ENCODE measurements at places on chromosomes 7 and 10.

DNA sequence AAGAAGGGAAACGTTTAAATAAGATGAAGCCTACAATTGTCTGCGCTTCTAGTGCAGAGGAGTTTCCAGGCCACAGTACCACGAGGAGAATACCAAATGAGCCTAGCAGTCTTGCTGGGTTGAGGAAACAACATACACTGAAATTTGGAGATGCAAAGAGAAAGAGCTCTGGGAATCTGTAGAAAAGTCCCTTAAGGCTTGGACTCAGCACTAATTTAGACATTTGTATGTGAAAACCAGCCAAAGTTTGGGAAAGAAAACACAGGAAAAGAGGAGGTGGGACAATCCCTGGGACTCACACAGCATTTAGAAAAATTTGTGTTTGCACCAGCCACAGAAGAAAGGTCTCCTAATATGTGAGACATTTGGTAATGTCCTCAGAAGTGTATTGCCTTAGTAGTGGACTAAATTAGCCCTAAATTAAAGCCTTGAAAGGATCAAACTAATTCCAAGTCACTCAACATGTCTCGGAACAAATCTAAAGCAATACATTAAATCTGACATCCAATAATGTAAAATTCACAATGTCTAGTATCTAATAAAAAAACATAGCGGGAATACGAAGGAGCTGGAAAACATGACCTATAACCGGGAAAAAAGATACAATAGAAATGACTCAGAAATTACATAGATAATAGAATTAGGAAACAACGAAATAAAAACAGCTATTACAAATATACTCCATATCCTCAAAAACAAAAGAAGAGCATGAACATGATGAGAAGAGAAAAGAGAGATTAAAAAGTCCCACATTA, 187.1 kb upstream of the NAMPT start:
- no peak for DNase-seq

DNA sequence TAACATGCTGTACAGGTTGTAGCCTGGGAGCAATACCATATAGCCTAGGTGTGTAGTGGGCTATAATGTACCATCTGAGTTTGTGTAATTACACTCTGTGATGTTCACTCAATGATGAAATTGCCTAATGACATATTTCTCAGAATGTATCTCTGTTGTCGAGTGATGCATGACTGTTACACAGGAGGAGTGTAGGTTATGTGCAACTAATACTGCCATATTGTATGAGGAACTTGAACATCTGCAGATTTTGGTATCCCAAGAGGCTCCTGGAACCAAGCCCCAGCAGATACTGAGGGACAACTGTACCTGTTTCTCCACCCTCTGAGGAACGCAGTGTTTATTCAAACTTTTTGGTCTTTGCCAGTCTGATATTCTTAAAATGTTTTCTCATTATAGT, 38.6 kb downstream of the NACAD start:
- no peak for DNase-seq

DNA sequence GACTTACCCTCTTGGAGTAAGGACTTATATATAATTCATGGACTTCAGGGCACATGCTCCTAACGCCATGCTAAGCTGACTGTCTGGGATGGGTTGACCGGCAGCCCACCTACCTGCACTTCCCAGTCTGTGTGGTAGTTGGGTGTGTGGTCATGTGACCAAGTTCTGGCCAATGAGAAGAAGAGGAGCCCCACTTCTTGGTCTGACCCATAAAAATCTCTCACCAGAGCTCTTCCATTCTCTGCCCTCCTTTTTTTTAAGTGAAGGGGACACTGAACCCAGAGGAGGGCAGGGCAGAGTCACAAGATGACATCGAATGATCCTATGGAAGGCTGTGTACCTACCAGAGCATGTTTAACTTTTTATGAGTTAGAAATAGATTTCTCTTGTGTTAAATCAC, 370.1 kb downstream of the FRMD4A start:
- no peak for DNase-seq

GRCh38 chr10:129032372-129033313, 434.4 kb upstream of the MGMT start:
- no peak for DNase-seq

DNA sequence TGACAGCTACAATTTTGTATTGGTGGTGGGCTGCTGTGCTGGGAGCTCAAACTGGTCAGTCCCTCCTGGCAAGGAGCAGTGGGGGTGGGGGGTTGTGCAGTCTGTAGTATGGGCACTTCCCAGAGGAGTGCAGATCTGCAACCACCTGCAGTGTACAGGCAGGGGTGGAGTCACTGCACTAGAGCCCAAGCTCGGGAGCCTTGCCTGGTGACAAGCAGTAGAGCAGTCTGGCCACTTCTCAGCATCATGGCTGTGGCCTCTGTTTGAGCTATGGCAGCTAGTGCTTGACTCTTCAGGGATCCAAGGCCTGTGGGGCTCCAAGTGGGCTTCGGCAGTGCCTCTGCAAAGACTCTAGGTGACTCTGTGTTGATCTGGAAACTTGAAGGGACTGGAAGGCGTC, 585.1 kb upstream of the GRM3 start:
- DNase-seq, result no peak

DNA sequence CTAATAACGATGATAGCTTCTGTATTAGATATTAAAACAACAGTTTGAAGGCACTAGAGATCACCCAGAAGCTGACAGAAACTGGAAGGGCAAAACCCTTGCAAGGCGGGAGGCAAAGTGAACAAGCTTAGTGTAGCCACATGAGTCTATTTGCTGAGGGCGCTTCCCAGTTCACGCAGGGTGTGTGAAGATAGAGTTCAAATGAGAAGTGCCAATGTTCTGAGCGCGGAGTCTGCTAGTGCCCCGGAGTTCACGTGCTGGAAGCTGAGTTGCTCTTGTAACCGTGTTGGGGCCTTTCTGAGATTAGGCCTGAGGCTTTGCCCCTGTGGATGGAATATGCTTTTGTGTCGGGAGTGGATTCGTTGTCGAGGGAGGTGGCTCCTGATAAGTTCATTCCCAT, 16.6 kb upstream of the GTPBP4 start:
- no peak for DNase-seq

DNA sequence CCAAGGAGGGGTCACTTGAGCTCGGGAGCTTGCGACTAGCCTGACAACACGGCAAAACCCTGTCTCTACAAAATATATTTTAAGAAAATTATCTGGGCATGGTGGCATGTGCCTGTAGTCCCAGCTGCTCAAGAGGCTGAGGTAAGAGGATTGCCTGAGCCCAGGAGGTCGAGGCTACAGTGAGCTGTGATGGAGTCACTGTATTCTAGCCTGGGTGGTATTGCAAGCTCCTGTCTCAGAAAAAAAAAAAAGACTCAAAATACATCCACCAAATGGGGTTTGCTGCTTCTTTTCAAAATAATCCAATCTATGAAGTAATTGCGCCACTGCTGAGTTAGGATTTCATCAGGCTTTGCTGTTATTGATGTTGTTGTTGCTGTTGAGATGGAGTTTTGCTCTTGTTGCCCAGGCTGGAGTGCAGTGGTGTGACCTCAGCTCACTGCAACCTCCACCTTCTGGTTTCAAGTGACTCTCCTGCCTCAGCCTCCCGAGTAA, 11.1 kb upstream of the VIM start:
- DNase-seq, result no peak

GRCh38 chr7:141407893-141408292, 143.3 kb upstream of the AGK start:
- no peak for DNase-seq

DNA sequence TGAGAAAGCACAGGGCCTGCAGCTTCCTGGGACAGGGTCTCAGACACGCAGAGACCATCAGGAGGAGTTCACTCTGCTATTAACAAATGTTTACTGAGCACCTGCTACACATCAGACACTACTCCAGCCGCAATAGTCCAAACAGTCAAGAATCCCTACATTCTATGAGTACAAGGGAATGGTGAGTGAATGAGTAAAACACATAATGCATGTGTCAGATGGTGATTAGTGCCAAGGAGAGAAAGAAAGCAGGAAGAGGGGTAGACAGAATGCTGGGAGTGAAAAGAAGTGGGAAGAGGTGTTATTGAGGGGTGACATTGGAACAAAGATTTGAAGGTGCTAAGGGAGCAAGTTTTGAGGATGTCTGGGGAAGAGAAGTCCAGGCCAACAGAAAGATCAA, 634.2 kb upstream of the GALNT17 start:
- DNase-seq, result no peak

GRCh38 chr10:44947371-44948152, 12.0 kb upstream of the RASSF4 start:
- DNase-seq, result no peak
